ENCODE measurements at places on chromosomes 16 and 17.

DNA sequence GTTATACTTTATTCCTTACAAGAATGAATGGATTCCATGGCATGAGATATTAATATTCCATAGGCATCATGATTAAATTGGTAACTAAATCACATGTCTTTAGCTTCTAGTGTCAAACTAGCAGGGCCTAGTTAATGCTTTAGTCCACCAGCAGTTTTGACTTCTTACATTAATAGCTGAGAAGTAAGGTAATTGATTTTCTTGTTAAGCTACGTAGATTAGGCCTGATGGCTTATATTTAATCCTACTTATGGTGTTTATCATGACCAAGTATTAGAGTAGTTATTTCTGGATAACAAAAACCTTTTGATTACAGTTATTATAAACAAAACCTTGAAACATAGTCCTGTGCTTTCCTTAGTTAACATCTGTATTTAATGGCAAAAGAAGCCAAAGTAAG lies 184.5 kb downstream of the TANC2 start:
- DNase-seq, result no peak

GRCh38 chr16:25317732-25318316 lies 60.2 kb upstream of the ZKSCAN2 start:
- DNase-seq, result no peak

DNA sequence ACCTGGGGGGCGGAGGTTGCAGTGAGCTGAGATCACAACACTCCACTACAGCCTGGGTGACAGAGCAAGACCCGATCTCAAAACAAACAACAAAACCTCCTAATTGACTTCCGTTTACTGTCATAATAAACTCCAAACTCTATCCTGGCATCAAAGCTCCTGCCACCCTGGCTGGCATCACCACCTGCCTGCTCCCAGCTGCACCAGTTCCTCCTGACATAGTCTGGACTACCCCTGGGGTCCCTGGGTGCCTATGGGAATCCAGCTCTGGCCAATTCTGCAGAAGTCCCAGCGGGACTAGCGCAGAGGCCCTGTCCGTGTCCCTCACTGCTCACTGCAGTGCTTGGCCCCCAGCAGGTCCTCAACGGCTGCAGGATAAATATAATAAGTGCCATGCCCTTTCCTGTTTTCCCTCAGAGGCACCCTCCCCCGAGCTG lies 723 bp downstream of the NTHL1 start:
- DNase-seq, result no peak

GRCh38 chr17:40915721-40916256 lies 21.7 kb downstream of the KRT23 start:
- no peak for DNase-seq

- DNase-seq, result no peak
Observed at GRCh38 chr17:65171752-65172151, 34.6 kb downstream of the RGS9 start.

Measured in H1 (cell line).